ENCODE measurements at places on chromosomes 7 and 10.
A peak's percentile ranks its signal among the peaks of the same experiment; 100 is the strongest.

DNA sequence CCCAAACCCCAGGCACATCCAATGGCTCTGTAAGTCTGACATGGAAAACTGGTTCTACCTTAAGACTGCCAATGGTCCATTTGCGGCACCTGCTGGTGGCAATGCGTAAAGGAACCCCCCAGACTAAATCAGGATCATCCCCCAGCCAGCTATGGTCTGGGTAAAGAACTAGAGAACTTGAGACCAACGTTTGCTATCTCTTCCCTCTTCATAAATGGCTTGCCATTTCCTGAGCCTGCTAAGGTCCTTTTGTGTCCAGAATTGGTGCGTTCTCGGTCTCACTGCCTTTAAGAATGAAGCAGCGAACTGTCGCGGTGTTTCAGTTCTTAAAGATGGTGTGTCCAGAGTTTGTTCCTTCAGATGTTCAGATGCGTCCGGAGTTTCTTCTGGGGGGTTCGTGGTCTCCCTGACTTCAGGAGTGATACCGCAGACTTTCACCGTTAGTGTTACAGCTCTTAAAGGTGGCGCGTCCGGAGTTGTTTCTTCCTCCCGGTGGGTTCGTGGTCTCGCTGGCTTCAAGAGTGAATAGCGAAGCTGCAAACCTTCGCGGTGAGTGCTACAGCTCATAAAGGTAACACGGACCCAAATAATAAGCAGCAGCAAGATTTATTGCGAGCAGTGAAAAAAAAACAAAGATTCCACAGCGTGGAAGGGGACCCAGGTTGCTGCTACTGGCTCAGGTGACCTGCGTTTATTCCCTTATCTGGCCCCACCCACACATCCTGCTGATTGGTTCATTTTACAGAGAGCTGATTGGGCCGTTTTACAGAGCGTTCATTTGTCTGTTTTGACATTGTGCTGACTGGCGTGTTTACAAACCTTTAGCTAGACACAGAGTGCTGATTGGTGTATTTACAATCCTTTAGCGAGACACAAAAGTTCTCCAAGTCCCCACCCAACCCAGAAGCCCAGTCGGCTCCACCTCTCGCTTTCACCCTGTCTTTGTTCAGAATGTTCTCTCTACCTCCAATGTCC, 95.4 kb downstream of the ELMO1 start:
- peak; percentile 85 for DNase-seq

DNA sequence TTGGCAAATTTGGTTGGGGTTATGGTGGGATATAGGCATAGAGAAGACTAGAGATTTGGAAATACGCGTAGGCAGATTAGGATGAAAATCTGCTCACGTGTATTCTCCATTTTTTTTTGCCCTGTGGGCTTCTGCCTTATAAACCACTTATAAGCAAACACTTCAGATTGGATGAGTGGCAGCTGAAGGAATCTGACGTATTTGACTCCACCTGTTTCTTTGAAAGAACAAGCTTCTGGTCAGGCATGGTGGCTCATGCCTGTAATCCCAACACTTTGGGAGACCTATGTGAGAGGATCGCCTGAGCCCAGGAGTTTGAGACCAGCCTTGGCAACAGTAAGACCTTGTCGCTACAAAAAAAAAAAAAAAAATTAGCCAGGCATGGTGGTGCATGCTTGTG, 5.1 kb downstream of the STK31 start:
- no peak for DNase-seq

DNA sequence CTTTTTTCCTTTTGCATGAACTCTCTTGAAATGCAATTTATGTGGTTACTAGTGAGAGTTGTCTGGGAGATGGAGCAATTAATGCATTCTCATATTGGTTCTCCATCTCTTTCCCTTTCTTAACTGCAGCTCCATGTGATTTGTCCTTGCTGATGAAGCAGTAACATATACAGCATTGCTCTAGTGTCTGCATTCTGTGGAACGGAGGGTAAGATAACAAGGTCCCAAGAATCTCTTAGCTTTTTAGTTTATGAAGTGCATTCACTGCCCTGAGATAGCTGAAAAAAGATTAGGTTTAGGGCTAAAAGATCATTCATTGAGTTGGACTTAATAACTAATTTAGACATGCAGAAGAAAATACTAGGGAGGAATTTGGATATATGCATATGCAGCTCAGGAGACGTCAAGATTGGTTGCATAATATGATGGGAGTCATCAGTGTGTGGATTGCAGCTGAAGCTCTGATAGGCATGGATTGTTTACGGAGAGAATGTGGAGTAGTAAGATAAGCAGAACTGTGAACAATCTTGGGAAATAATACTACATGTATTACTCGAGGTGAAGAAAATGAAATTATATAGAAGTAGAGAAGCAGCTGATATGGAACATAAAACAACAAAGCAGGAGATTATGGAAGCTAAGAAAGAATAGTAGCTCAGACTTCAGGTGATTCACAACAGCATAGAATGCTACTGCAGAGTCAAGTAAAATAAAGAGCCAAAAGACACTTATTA, 404.7 kb downstream of the ARL4A start:
- no peak for DNase-seq

DNA sequence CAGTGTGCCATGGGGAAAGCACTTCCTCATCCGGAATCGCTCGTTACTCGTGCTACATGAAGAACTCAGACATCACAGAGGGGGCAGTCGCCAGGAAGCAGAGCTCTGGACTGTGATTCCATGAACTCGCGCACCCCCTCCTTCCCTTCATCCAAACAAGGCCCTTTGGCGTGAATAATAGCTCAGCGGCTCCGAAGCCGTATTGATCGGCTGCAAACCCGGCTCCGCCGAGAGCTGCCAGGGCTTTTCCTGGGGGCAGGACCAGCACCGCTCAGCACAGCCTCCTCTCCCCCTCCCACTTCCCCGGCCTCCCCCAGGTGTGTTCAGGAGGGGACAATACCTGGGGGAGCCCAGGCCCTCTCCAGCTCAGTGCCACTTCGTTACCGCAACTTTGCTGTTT, 129.0 kb upstream of the TCF7L2 start:
- no peak for DNase-seq

DNA sequence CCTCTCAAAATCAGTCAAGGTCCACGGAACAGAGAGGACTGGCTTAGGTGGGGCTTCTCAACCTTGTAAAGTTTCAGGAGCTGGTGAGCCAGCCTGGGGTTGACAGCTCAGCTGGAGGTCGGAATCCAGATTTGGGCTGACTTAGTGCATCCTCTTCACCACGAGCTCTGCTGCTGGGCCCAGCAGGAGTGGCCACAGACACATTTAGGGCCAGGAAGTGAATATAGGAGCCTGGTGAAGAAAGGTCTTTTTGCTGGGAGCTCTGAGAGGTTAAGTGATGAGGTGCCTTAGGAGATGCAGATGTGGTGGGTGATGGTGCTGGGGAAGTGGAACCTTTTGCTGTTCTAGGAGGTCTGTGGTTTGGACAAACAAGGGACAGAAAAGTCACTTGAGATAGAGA, 39.3 kb upstream of the MMD2 start:
- no peak for DNase-seq

- no peak for DNase-seq
Observed at GRCh38 chr7:8221567-8221966, 40.4 kb downstream of the ICA1 start.

DNA sequence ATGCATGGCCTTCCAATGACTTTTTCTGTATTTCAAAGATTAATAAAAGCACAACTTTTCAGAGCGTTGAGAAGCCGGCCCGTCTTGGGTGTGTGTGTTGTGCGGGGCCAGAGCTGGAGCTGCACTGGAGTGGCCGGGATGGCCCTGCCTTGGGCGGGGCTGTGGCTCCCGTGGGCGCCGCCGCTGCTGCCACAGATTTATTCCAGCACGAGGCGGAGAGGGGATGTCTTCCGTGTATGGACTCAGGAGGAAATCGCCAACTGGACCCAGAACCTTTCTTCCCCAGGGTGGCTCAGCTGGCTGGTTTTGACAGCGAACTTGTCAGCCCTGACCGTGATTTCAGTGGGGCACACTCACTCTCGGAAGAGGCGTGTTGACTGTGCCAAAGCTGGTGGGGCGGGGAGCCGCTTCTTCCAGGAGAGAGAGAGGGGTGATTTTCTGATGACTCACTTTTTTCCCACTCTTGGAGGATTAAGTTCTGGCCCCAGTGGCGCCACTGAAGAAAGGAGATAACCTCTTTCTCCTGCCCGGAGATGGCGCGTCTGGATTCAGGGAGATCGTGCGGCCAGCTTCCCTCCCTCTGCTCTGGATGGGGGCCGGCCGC, 72.4 kb downstream of the DNAJB6 start:
- no peak for DNase-seq

DNA sequence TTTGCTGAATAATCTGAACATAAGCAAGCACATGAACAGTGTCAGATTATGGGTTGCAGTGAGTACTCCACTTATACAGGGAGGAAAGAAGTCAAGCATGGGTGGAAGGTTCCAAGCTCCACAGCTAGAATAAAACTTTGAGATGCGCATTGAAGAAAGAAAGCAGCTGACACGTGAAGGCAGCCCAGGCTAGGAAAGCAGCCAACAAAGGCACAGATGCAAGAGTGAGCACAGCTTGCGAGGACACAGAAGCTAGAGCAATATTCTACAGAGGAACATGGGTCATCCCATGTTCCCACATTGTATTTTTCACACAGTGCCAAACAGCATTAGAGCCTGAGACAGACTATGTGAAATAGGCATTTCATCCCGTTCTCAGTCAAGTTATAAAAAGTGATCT, 194.6 kb upstream of the TBX20 start:
- DNase-seq, result no peak

DNA sequence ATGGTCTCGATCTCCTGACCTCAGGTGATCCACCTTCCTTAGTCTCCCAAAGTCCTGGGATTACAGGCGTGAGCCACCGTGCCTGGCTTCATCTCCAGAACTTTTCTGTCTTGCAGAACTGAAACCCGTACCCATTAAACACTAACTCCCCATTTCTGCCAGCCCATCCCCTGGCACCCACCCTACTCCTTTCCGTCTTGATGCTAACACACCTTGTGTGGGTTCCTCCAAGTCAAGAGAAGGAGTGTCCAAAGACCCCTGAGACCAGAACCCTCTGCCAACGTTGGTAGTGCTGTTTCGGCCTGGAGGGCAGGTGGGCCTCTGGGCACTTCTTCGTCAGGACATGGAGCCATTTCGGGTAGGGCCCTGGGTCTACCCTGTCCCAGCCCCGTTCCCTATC, 83.6 kb downstream of the MGMT start:
- DNase-seq, result no peak

DNA sequence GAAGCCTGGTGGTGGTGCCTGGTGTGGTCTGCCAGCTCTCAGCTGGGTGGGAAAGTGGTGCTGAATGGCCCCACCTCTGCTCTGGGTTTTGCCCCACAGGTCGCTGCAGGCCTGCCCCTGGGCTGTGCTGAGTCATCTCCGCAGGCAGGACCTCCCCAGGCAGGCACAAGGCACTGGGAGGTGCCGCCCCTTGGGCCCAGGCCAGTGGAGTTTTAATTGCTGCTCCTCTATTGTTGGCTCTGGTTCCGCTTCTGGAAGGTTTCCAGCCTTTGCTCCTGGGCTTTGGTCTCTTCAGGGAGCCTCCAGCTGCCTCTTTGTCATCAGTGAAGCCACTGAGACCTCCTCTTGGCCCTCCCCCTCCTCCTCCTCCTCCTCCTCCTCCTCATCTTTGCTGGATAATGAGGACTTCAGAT, 180.3 kb upstream of the GRB10 start:
- DNase-seq, result no peak

GRCh38 chr10:75941223-75941801, 509.9 kb downstream of the LRMDA start:
- DNase-seq, result no peak

DNA sequence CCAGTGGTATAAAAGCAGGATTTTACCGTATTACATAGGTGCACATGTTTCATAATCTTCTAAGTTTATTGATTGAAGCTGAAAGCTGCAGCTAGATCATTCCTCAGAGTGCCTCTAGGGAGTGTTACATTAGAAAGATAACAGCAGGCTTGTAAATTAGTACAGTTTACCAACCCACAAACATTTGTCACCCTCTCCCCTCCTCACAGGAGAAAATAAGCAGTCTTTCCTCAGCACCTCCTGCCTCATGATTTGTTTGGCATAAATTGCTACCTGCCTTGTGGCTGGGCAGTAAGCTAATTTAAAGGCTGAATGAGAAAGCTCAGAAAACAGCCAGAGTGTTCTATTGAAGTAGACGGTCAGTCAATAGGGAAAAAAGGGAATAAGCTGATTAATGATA, 74.2 kb downstream of the NXPH1 start:
- no peak for DNase-seq

GRCh38 chr7:36137258-36137657, 15.8 kb upstream of the EEPD1 start:
- DNase-seq, result no peak

DNA sequence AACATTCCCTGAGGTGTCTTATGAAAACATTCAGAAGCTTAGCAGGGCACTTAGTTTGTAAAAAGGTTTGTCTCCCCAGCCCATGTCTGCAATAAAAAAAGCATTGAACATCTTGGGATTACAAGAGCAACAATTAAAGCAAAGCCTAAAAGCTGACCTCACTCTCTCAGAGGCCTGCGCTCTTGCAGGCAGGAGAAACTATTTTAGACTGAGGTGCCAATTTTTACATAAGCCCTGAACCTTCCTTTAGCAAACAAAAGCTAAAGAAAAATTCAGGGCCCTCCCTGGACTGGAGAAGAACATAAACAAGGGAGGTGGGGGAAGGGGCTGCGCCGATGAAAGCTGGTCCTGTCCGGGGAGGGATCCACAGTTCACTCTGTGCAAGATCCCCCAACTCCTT, 312.7 kb upstream of the RNF32 start:
- no peak for DNase-seq

DNA sequence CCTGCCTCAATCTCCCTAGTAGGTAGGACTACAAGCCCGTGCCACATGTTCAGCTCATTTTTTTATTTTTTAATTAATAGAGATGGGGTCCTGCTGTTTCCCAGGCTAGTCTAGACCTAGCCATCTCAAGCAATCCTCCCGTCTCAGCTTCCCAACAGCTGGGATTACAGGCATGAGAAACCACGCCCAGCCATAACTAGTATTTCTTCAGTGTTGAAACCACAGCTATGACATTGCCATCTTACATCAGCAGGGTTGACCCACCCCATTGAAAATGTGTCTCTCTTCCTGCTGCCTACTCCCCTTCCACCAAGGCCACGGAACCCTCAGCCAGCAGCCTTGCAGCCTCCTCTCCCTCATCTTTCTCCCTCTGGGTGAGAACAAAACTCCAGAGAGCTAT, 62.1 kb upstream of the ZNF746 start:
- no peak for DNase-seq

- no peak for DNase-seq
Observed at GRCh38 chr10:100697070-100697469, 48.3 kb upstream of the PAX2 start.

GRCh38 chr10:130048081-130048480, 62.5 kb downstream of the C10orf143 start:
- no peak for DNase-seq

- DNase-seq, result peak; percentile 76
Observed at GRCh38 chr10:33106767-33107166, 148.7 kb upstream of the ITGB1 start.

GRCh38 chr10:34524369-34525091, 290.6 kb downstream of the PARD3 start:
- no peak for DNase-seq

GRCh38 chr7:156989766-156990535, 20.5 kb downstream of the MNX1 start:
- DNase-seq, result no peak

All from Karpas-422 (cell line).